ENCODE measurements at places on chromosomes 3 and 15.

DNA sequence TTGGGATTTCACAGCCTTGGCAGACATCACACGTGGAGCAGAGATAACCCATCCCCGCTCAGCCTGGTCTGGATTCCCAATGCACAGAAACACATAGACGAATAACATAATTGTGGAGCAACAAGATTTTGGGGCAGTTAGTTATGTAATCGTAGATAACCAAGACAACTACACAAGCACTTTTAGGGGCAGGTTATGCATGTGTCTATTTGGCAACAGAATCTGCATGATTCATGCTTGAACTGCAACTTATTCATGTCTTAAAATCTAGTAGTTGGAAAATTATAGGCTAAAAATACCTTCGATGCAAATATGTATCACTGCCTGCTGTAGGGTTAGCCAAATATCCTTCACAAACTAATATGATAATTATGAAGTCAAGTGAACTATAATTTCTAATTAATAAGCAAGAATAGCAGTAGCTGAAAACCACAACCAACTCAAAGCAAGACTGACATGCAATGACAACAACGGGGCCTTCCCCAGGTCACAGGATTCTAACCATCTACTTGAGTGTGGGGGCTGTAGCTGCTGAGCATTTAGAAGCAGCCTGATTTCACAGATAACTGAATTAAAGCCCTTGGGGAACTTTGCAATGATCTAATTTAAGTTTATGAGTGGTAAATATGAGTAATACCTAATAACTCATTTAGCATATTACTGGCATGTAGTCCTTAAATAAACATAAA lies 31.1 kb downstream of the DGKG start:
- DNase-seq: no peak

GRCh38 chr3:131216330-131216729 lies 165.2 kb upstream of the NUDT16 start:
- DNase-seq: no peak

GRCh38 chr3:180036671-180037455 lies at the start of gene PEX5L:
TSS of gene PEX5L (minus strand) at chr3:180036937. CDS start at chr3:180036599, 338 bp downstream.
- peak; percentile 4 for DNase-seq

DNA sequence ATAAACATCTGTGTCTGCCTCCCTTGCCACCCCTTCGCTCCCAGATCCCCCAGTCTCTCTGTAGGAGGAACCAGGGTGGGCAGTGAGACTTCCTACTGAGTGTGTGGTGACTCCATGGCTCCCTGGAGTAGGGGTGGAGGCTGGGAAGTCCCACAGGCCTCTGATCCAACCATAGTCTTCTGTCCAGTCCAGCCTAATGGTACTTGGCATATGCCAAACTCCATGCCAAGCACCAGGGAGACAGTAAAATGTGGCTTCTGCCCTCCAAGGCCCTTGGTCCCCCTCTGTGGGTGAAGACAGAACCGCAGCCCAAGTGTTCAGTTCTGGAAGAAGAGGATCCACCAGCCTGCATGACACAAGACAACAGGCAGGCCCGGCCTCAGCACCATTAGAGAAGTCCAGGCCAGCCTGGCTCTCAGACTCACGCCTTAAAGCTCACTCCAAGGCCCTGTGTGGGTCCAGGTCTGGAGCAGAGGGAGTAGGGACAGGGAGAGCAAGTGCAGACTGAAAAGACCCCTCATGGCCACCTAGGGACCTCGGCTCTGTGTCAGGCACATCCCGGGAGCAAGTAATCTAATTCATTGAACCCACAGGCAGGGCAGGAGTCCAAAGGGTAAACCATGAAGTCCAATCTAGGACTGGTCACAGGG lies 112.7 kb downstream of the ETFA start:
- no peak for DNase-seq

DNA sequence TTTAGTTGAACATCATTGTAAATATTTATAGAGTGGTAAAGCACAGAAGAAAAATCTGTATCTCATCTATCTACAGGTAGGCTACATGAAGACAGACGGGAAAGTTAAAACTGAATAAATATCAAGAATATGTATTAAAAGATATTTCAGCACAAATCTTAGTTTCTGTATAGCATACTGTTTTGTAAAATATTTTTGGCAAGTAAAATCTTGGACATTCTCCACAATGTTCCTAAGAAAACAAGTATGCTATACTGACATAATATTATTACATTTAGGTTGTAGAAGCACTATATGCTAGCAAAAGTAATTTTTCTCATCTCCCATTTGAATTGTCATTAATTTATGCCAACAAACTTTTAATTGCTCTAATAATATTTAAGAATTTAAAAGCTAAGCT lies 326.4 kb upstream of the ARL6 start:
- DNase-seq: no peak

GRCh38 chr15:41882689-41883483 lies 11.0 kb downstream of the SPTBN5 start:
- no peak for DNase-seq

GRCh38 chr3:49626101-49626581 lies 48.0 kb upstream of the APEH start:
- no peak for DNase-seq

- DNase-seq: no peak
These were observed 34.8 kb downstream of the ATP13A5 start for GRCh38 chr3:193343726-193344222.

DNA sequence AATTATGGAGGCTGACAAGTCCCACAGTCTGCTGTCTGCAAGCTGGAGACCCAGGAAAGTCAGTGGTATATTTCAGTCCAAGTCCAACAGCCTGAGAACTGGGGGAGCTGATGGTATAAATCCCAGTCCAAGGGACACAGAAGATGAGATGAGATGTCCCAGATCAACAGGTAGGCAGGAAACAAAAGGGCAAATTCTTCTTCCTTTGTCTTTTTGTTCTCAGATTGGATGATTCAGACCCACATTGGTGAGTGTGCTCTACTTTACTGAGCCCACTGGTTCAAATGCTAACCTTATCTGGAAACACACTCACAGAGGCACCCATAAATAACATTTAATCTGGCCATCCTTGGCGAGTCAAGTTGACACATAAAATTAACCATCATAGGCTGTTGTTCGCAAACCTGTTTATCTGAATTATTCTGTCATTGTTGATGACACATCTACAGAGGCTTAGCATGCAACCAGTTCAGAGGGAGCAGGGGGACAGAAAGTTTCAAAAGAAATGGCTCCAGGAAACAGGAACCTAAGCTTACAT lies 62.7 kb upstream of the ITGA11 start:
- no peak for DNase-seq

GRCh38 chr3:4139462-4140140 lies 163.6 kb upstream of the SETMAR start:
- no peak for DNase-seq

DNA sequence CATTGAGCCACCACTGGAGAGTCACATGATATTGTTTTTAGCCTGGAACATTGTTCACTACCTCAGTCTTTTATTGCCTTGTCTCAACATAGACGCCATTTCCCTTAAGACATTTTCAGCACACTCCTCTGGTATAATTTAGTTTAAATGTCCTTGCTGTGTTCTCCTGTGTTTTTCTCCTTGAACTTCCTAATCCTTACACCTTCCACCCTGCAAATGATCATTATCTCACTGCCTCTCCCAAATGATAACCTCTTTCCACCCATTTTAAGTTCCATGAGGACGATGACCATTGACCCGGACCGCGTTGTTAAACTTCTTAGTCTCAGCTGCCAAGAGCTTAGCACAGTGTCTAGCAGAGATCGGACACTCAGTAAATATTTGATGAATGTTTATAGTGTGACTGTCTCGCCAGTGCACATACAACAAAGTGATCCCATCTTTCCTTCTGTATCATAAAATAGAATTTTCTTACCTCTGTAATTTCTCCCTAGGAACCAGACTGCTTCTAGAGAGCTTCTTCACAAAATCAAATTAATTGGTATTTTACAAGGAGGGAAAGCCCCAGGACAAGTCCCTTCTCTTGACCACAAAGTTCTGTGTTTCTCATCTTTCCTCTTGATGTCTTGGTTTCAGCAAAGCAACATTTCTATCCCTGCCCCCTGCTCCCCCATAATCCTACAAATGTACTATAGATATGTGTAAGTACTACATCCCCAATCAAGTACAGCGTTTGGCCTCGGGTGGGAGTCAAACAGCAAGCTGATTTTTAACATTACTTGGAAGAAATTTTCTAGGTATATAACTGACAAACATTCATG lies 429.6 kb downstream of the LPP start:
- peak; percentile 4 for DNase-seq

GRCh38 chr3:72560846-72561675 lies 287.2 kb downstream of the SHQ1 start:
- DNase-seq: no peak

DNA sequence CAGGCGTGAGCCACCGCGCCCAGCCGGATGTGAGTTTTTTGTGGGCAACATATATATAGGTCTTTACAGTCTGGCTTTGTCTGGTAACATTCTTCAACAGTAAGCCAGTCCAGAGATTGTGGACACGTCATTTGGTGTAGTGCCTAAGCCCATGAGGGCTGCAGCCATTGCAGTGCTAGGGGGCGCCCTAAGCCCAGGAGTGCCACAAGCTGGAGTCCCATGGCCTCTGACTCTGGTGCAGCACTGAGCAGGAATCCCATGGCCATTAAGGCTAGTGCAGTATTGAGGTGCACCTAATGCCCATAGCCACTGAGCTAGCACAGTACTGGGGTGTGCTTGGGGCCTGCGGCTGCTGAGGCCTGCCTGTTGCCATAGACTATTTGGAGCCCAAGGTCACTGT lies 136.4 kb upstream of the NDN start:
- DNase-seq: no peak

DNA sequence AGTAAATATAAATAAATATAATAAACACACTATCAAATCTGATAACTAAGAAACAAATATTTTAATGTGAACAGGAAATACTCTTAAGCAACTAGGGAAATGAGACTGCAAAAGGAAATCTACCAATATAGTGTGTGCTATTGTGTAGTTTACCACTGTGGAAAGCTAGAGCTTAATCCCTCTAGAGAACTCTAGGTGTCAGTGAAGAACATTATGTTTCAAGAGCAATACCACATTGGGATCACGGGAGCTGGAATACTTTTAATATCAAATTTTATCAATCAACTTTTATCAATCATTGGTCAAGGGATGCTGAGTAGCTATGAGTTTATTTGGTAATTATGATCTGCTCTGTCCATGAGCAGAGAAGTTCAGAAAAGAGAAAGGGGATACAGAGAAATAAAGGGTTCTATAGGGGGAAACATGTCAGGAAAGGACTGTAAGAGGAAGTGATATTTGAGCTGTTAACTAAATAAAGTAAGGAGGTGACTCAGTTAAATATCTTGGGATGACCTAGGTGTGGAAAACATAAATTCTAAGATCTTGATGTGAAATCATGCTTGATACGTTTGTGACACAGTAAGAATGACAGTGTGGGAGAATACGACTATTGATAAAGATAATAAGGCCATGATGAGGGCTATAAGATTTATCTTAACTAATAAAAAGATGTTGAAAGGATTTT lies 762.2 kb upstream of the ALCAM start:
- DNase-seq: no peak

DNA sequence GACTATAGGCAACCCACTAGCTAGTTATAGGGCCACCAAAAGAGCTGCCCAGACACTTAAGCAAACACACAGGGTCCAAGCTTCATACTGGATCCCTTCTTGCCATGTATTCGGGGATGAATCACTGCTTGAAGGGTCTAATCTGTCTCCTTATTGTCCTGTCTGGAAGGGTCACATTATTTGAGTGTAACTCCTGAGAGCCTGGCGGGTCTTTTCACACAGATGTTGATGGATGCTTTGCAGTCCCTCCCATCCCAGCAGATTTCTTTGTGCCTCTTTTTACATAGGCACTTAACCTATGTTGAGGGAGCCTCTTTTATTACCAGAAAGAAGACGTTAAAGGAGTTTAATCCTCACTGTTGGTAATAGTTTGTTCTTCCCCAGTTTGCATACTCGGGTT lies 56.6 kb downstream of the BBX start:
- no peak for DNase-seq

DNA sequence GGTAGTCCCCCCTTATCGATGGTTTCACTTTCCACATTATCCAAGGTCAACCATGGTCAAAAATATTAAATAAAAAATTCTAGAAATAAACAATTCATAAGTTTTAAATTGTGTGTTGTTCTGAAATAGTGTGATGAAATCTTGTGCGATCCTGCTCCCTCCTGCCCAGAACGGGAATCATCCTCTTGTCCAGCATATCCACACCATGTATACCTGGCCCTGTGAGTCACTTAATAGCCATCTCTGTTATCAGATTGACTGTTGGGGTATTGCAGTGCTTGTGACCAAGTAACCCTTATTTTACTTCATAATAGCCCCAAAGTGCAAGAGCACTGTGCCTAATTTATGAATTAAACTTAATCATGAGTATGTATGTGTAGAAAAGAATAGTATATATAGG lies 19.1 kb downstream of the FAM81A start:
- no peak for DNase-seq

GRCh38 chr3:143239031-143239430 lies 119.5 kb downstream of the CHST2 start:
- no peak for DNase-seq

- peak; percentile 44 for DNase-seq
These were observed 73.4 kb downstream of the NUP210 start for GRCh38 chr3:13346481-13347389.

DNA sequence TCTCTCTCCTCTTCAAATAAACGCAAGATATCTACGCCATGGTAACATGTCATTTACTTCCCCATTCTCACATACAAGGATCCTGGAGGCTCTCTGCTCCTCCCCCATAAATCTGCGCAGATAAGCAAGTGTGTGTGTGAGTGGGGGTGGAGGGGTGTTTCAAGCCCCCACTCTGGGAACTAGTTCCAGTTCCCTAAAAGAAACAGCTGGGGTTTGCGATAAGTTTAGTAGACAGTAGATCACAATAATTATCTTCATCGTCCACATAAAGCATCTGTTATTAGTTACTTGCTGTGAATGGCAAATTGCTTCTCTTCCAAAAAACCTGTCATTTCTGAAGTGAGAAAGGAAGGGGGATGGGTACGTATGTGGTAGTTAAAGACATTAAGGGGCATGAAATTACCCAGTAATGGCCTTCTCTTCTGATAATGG lies 79.8 kb downstream of the RBPMS2 start:
- DNase-seq: no peak

DNA sequence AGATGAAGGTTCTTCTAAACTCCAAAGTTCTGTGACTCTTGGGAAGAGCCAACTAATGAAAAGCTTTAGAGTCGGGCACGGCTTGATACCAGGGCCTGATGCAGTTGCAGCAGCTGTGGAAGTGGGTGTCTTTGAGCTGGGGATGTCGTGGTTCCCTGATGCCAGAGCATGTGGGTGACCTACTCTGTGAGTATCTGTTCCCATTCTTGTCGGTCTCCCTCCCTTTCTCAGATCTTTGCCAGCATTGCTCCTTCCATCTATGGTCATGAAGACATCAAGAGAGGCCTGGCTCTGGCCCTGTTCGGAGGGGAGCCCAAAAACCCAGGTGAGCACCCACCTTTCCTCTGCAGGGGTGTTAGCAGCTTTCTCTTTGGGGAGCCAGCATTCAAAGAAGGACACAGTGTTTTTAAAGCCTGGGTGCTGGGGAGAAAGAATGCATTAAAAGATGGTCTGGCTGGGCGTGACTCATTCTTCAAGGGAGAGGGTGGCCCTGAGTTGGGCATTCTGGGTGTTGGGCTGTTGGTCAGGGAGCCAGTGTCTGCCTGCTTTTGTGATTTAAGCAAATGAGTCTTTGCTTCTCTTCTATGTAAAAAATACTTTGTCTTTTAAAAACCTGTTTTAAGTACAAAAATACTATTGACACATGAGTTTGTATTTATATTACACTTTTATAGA lies 13.2 kb upstream of the PODXL2 start:
- DNase-seq: no peak
